Testis (tissue), 5 donors: ENCODE measurements at places on chromosomes 11 and 22. TPM values are rescaled to one million over a fixed set of nuclear protein-coding genes. Genes with fewer than 3 reads are reported as not detected.

The SLC17A6 gene
- total RNA-seq: not detected

The SCUBE1 gene
- total RNA-seq: 28.9 TPM

GRCh38 chr11:33634291-33634834 lies 66.3 kb downstream of the C11orf91 start:
- H3K4me1 ChIP-seq: no peaks in the 10 kb centered on the region
- no peaks in the 10 kb centered on the region for H3K36me3 ChIP-seq
- no peak overlapping the region for H3K4me3 ChIP-seq
- no peak overlapping the region for H3K27ac ChIP-seq

DNA sequence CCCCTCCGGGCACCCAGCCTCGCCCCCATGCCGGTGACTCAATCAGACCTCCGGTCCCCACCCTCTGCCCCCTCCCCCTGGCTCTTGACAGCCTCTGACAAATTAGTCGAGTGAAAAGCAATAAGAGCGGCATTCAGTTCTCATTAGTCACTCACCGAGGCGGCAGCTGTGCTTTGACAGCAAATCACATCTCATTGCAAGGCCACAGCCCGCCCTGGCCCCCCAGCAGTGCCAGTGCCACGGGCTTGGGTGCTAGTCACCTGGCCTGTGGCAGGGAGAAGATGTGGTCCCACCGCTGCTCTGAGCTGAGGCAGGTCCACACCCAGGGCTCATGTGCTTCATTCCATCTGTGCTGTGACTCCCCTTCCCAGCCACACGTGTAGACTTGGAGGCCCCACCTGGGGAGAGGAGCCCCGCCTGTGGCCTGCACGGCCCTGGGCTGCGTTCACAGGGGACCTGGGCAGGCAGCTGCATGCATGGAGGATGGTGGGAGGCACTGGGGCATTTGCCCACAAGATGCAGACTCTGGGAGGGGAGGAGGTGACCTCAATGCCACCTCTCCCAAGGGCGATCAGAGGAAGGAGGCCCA lies 7.4 kb upstream of the TH start:
- H3K36me3 ChIP-seq: no peaks in the 10 kb centered on the region
- H3K27ac ChIP-seq: no peak overlapping the region
- no peak for DNase-seq
- H3K27me3 ChIP-seq: no peaks in the 10 kb centered on the region

DNA sequence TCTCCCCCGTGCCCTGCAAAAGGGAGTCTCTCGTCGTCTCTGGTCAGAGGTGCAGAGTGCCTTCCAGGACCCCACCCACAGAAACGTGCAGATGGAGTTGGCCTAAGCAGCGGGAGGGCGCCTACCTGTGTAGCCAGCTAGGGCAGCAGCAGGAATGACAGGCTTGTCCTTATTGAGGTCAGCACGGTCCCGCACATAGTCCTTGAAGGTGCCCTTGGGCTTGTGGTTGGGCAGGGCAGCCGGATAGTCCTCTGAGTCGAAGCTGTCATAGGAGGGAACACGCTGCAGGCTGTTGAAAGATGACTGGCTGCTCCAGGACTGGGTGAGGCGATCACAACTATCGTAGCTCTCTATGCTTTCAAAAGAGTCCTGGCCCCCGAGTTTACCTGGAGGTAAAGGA lies 107.3 kb downstream of the ETS1 start:
- H3K4me3 ChIP-seq: no peak overlapping the region
- H3K4me1 ChIP-seq: peaks cover 26% of the 10 kb centered on the region
- DNase-seq: no peak
- H3K36me3 ChIP-seq: no peaks in the 10 kb centered on the region
- no peaks in the 10 kb centered on the region for H3K27me3 ChIP-seq
- peak overlapping the region; percentile 61 for H3K27ac ChIP-seq

The ST14 gene
- total RNA-seq: 0.55 TPM

DNA sequence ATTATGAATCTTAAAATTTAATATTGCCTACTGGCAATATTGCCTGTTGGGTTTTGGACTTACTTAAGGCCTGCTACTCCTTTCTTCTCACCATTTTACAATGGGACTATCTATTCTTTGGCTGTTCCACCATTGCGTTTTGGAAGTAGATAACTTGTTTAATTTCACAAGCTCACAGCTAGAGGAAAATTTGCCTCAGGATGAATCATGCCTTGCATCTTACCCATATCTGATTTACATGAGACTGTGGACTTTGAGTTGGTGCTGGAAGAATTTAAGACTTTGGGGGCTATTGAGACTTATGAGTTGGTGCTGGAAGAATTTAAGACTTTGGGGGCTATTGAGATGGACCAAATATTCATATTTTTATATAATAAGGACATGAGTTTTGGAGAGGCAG lies 662.6 kb downstream of the METTL15 start:
- H3K27ac ChIP-seq: no peak overlapping the region
- no peak overlapping the region for H3K4me3 ChIP-seq
- no peaks in the 10 kb centered on the region for H3K27me3 ChIP-seq
- DNase-seq: no peak
- H3K36me3 ChIP-seq: no peaks in the 10 kb centered on the region

- no peaks in the 10 kb centered on the region for H3K27me3 ChIP-seq
- H3K27ac ChIP-seq: no peak overlapping the region
- H3K36me3 ChIP-seq: no peaks in the 10 kb centered on the region
- H3K4me1 ChIP-seq: peaks cover 14% of the 10 kb centered on the region
- DNase-seq: no peak
These were observed 7.8 kb downstream of the CLMP start for GRCh38 chr11:123187248-123187647.

The OR51M1 gene
- total RNA-seq: not detected

The FERMT3 gene
- 8.2 TPM for total RNA-seq

DNA sequence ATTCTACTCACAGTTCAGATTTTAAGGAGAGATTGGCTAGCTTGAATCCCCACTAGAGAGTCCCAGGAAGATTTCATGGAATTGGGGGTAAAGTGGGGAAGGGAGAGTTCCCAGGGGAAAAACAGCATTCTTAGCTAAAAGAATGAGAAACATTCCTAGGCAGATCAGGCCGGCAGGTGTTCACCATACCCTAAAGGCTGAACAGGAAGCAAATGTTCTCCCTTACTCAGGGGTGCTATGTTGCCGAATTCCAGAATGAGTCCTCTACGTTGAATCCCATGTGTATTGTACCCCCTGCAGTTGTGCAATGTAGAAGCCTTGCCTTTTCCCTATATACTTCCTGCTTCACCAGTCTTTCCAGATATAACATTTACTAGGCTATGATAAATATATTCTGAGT lies 135.2 kb upstream of the NCAM1 start:
- no peak overlapping the region for H3K4me3 ChIP-seq
- no peaks in the 10 kb centered on the region for H3K27me3 ChIP-seq
- no peak overlapping the region for H3K27ac ChIP-seq
- H3K4me1 ChIP-seq: no peaks in the 10 kb centered on the region
- no peaks in the 10 kb centered on the region for H3K36me3 ChIP-seq
- DNase-seq: no peak

GRCh38 chr22:49810363-49811019 lies 17.2 kb downstream of the BRD1 start:
- no peak for DNase-seq
- no peaks in the 10 kb centered on the region for H3K36me3 ChIP-seq
- peaks cover 7% of the 10 kb centered on the region for H3K4me1 ChIP-seq
- no peaks in the 10 kb centered on the region for H3K27me3 ChIP-seq
- no peak overlapping the region for H3K27ac ChIP-seq
- H3K4me3 ChIP-seq: no peak overlapping the region

- no peak overlapping the region for H3K4me3 ChIP-seq
- DNase-seq: no peak
- no peaks in the 10 kb centered on the region for H3K4me1 ChIP-seq
These were observed 42.5 kb downstream of the CABIN1 start for GRCh38 chr22:24053481-24054226.

GRCh38 chr11:21415606-21416005 lies 746.2 kb downstream of the NELL1 start:
- no peak overlapping the region for H3K27ac ChIP-seq
- no peaks in the 10 kb centered on the region for H3K36me3 ChIP-seq
- H3K4me1 ChIP-seq: no peaks in the 10 kb centered on the region
- H3K4me3 ChIP-seq: no peak overlapping the region
- no peak for DNase-seq

DNA sequence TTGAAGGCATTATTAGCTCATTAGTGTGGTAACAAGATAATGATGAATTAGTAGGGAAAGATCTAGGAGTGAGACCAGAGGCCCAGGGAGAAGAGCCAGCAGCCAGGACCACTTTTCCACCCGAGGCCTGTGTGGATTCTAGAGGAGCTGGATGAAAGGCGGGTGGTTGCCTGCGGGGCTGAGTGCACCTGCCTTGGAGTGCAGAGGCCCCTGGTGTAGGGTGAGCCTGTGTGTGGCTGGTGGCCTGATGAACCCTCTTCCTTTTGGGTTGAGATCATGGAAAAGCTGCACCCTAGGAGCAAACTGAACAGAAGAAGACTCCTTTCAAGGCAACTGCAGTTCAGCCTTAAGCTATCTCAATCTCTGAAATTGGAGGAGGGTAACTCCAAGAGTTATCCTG lies 5.9 kb upstream of the TP53AIP1 start:
- H3K4me1 ChIP-seq: no peaks in the 10 kb centered on the region
- no peak overlapping the region for H3K27ac ChIP-seq
- no peaks in the 10 kb centered on the region for H3K27me3 ChIP-seq
- H3K36me3 ChIP-seq: no peaks in the 10 kb centered on the region
- no peak overlapping the region for H3K4me3 ChIP-seq
- DNase-seq: no peak
